ENCODE measurements at places on chromosomes 3 and 15.

GRCh38 chr15:76116138-76116885 is 56.5 kb downstream of the TMEM266 start:
- DNase-seq: no peak

DNA sequence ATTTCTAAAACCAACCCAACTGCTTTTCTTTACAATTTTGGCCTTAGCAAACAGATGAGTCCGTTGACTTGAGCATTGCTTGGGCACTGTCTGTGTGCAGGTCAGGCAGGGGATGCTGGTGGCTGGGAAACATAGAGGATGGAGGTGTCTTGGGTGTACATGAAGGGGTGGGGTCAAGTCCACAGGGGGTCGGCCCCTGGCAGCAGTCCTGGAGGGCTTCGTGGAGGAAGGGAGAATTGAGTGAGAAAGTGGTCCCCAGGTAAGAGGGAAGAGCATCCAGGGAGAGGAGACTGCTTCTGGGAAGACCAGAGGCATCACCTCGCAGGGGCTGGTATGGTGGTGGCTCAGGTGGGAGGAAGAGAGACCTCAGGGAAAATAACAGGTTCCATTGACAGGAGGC is 144.8 kb downstream of the TJP1 start:
- no peak for DNase-seq

- peak; percentile 23 for DNase-seq
These were observed at the start of gene LIPH for GRCh38 chr3:185552358-185552877. LIPH (minus strand) TSS chr3:185552588; CDS start chr3:185552471, 117 bp downstream.

GRCh38 chr15:72358650-72359171 is 17.1 kb downstream of the HEXA start:
- peak; percentile 32 for DNase-seq

- DNase-seq: no peak
These were observed 56.9 kb downstream of the SLC9A9 start for GRCh38 chr3:143791386-143791785.

DNA sequence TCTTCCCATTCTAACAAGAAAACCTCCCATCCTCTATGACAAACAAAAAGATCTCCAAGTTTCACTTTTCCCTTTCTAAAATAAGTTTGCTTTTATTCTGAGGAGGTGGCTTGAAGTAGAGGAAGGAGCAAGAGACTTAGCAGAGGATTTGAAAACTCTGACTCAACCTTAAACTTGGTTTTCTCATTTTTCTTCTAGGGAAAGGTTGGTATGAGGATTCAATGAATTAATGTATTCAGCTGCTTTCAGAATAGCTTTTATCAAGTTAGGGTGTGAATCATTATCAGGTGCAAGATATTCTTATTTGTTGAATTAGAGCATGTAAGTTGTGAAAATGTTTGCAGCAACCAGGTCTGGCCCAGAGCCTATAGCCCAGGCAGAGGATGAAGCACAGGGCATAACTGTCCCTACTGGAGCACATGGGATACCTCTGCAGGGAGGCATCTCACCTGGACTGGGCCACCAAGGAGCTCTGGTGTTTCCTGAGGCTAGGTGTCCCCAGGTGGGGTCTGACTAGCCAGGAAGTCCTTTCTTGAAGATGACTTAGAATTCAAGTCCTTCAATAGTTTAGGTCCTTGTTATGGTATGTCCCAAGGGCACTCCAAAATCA is 42.3 kb downstream of the SATB1 start:
- no peak for DNase-seq

- DNase-seq: no peak
These were observed 72.8 kb upstream of the IQSEC1 start for GRCh38 chr3:13145826-13146642.

DNA sequence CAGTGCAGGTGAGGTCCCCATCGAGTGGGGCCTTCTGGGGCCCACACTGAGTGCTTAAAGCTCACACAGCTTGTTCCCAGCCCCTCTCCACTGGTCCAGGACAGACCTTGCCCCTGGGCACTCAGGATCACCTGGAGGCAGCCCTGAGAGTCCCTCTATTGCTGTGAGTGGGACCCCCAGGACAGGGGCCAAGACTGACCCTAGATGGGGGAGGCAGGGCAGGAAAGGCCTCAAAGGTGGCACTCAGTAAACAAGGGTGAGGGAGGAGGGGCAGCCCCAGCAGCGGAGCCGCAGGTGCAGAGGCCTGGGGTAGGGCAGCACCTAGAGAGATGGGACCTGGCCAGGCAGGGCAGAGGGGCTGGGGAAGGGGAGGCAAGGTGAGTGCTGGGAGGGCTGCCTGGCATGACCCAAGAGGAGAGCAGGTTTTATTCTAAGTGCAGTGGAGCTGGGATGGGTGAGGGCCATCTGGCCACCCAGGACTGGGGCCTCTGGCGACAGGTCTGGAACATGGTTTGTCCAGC is 27.9 kb downstream of the CFAP100 start:
- DNase-seq: no peak

DNA sequence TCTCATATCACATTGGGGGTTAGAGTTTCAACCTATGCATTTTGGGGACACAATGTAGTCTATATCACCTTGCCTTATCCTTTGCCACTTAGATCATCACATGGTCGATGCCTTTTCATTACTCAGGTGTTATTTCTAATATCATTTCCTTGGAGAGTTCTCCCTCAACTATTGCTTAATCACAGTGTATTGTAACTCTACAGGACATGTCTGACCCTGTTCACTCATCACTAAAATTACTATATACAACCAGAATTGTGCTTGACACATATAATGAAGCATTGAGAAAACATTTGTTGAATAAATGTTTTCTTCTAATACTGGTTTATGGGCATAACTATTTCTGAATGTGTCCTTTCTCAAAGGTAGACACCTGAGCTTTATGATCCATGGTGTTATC is 207.4 kb downstream of the EPHA6 start:
- DNase-seq: no peak

GRCh38 chr15:67036775-67037555 is 28.4 kb upstream of the SMAD3 start:
- no peak for DNase-seq

GRCh38 chr3:139182598-139182997 is 137.9 kb upstream of the PRR23C start:
- no peak for DNase-seq

GRCh38 chr3:144237351-144237750 is 265.7 kb downstream of the DIPK2A start:
- no peak for DNase-seq

GRCh38 chr3:64238971-64239667 is 13.9 kb upstream of the PRICKLE2 start:
- DNase-seq: no peak

- DNase-seq: no peak
These were observed 66.2 kb downstream of the SLC6A6 start for GRCh38 chr3:14468621-14468981.

DNA sequence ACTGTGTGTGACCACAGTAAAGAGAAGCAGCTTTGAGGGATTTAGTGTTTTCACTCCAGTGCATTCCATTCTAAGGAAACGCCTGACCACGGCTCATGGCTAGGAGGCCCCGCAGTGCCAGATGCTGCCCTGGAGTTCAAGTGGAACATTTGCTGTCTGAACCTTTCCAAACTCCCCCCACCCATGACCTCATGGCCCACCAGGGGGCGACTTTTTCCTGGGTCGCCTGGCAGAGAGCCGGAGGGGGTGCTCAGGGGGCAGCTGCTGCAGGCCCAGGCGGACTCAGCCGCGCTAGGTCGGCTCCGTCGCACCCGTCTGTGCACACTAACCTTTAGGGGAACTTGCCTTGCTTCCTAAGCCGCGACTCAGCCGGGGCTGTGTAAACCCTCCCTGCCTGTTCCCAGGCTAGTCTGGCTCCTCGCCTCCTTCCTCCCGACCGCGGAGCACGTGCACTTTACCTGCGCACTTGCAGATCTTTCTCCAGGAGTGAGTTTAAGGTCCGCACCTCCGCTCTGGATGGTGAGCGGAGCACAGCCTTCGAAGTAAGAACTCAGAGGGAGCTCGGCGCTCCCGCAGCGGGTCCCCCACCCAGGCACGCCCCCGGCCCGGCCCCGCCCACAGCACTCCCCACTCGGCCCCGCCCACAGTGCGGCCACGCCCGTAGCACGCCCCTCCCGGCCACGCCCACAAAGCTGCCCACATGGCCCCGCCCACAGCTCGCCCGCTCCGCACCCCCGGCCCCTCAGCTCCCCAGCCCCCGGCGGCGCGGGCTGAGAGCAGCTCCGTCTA is at the start of gene OCA2:
TSS of gene OCA2 (minus strand) at position 550 of the 789 bp plus-strand sequence. CDS start 17,441 bp downstream, outside the sequence.
- DNase-seq: peak; percentile 8

GRCh38 chr15:51128701-51129100 is 34.0 kb upstream of the TNFAIP8L3 start:
- DNase-seq: no peak

- DNase-seq: no peak
These were observed 23.8 kb upstream of the NMB start for GRCh38 chr15:84681831-84682230.

DNA sequence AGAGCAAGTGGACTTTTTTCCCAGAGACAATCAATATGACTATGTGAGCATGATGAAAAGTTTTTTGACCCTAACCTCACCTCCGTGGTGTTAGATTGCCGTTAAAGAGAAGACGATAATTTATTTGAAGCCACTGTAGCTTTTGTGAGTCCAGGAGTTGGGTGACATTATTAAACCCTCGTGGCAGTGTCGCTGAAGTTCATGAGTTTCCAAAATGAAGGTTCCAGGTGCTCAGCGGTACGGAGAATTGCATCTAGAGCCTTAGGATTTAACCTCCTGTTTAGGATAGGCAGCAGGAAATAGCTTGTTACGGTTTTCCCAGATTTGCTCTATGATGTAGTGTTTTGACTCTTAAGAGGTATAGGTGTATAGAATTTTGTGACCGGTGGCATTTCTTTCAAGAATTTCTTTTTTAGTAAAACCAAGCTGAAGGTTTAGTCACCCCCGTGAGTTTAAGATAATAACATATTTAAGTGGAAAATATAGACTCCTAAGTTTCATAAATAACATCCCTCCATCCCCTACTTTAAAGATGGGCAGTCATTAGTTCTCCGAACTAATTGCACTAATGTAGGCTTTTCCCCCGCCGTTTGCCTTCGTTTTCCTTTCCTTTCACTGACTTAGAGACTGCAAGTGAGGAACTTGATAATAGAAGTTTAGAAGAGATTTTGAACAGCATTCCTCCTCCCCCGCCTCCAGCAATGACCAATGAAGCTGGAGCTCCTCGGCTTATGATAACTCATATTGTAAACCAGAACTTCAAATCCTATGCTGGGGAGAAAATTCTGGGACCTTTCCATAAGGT is 2.0 kb downstream of the SMC4 start:
- DNase-seq: peak; percentile 55

DNA sequence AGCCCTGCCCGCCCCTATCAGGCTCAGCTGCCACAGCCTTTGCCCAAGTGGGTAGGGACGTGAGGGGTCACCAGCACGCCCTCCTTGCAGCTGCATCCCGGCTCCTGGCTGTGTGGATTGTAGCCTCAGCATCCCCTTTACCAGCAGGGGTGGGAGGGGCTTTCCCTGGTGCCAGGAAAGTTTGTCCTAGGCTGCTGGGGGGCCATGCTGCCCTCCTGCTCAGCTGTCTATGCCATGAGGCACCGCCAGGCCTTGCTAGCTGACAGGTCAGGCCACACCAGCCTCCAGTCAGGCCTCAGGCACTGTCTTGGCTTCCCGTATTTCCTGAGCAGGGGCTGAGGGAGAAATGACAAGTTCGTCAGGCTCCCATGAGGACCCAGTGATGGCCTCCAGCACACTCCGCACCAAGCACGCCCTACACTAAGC is 32.3 kb downstream of the TKT start:
- DNase-seq: no peak

DNA sequence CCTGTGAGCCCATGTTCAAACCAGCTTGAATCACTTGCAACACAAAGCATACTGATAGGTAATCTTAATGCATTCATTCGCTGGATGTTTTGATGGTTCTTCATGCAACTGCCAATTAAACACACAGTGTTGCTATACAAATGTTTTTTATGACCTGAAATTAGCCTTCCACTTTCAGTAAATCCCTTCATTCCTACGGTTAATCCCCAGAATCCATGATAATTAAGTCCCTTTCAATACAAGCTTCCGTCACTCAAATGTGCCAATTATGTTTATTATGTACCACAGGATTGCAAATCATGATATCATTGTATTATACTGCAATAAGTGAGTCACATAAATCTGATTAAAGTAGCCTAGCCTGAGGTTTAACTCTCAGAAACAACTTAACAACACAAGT is 14.5 kb upstream of the LYZL4 start:
- DNase-seq: no peak

DNA sequence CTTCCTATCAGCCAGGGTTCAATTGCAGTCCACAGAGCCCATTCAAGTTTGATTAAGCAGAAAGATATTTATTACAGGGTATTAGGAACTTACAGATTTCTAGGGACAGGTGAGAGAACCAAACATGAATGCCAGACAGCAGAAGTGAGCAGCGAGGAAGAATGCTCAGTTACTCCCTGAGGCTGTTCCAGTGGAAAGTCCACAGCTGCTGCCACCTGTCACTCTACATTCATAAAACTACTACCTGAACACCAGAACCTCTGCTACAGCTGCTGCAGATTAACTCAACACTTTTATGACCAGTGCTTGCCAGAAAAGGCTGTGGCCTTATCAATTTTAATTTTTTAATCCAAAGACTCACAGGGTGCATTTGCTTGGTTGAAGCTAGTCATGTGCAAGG is 325.4 kb upstream of the ONECUT1 start:
- no peak for DNase-seq

- DNase-seq: no peak
These were observed 32.2 kb downstream of the DUT start for GRCh38 chr15:48363474-48363873.

- peak; percentile 89 for DNase-seq
These were observed 64.5 kb downstream of the KLHL25 start for GRCh38 chr15:85730001-85730820.

DNA sequence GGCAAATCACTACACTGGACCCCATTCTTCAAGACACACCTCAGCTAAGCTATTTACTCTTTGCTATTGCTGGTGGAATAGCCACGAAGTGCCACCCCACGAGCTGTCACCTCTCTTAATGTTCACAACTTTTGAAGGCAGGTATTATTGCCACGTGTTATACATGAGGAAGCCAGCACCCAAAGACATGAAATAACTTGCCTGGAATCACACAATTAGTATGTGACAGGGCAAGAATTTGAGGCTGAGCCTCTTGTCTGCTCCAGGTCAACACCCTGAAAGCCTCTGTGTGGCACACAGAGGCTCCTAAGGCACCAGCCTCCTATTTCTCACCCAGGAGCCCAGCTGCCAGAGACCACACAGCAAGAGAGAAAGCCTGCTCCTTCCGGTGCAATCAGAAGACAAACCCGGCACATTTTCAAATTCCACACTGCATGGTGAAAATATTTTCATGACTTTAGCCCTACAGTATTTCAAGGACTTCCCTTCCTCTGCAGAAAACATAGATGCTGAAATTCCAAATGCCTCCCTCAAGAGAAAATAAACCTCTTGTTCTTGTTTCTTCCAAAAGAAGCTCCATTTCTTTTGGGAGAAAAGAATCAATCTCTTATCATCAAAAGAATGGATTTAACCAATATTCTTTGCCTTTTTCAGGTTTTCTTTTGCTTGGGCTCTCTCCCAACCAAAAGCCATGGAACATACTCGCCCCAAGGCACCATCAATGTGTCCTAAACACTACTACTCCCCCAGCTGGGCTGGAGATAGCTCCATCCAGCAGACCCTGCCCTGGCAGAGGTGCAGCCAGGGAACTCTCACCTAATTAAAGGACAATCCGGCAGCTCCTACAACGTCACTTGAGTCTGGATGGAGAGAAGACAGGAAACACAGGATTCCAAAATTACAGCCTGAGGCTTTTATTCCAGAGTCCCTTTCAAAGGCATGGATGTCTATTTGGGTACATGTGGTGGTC is 84.7 kb upstream of the THBS1 start:
- DNase-seq: no peak
